Mucosa of descending colon (tissue), 3 donors: ENCODE measurements at places on chromosomes 7 and 10. TPM values are rescaled to one million over a fixed set of nuclear protein-coding genes. Genes with fewer than 3 reads are reported as not detected.

The NKX2-3 gene
- 4.9 TPM for total RNA-seq

The COL28A1 gene
- total RNA-seq = 2.9 TPM

The ALOX5 gene
- total RNA-seq = 14.3 TPM

The NCAPG2 gene
- 25.0 TPM for total RNA-seq

The SUN3 gene
- total RNA-seq = not detected

The MNX1 gene
- total RNA-seq = 24.0 TPM

The STEAP1 gene
- 24.5 TPM for total RNA-seq

The C10orf67 gene
- not detected for total RNA-seq

The PGAM2 gene
- total RNA-seq = 0.96 TPM

The ACHE gene
- 20.9 TPM for total RNA-seq

The SH2D4B gene
- not detected for total RNA-seq

The ITPRID1 gene
- 2.4 TPM for total RNA-seq

The CALCR gene
- not detected for total RNA-seq

The AGMO gene
- 3.0 TPM for total RNA-seq

The ADK gene
- 13.8 TPM for total RNA-seq

The TUBB8 gene
- total RNA-seq = not detected

The MYL7 gene
- 2.0 TPM for total RNA-seq

The MYH16 gene
- not detected for total RNA-seq

The SGMS1 gene
- 28.4 TPM for total RNA-seq

The OR6V1 gene
- not detected for total RNA-seq

The IMPDH1 gene
- total RNA-seq = 37.0 TPM

The GPR37 gene
- total RNA-seq = 1.2 TPM

The THSD7A gene
- total RNA-seq = 1.0 TPM

The OR9A2 gene
- total RNA-seq = not detected

The LIPJ gene
- 0.34 TPM for total RNA-seq

The C1GALT1 gene
- total RNA-seq = 23.3 TPM

The CUBN gene
- 0.38 TPM for total RNA-seq

The AKR1C8 gene
- total RNA-seq = not detected

The ELMO1 gene
- 18.2 TPM for total RNA-seq

The LRRN3 gene
- total RNA-seq = 0.29 TPM
